DMS79 treated with DMSO at 0.1 percent for 48 hours (cell line): ENCODE measurements at places on chromosomes 7 and 10.

DNA sequence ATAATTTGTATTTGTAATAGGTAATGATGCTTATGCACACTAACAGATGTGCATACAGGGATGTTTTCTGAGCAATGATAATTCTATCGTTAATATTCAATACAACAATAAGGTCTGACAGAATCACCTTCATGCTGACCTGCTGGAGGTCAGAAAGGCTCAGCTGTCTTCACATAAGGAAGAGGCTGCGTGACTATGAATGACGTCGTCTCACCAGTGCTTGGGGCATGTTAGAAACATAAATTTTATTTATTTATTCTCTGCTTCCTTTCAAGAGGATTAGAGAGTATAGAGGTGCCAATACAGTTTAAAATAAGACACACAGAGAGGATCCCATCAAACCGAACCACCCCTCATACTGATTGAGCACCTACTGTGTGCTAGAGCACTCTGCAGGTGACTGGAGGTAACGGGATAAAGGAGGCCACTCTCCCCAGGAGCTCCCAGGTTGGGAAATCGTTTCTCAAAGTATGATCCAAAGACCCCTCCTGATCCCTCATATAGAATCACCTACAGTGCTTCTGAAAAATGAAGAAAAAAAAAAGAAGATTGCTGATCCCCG is 265.6 kb upstream of the NPVF start:
- no peak for DNase-seq

GRCh38 chr10:4038000-4038399 is 253.0 kb upstream of the KLF6 start:
- no peak for DNase-seq

GRCh38 chr10:44911081-44911540 is at the start of gene TMEM72:
Gene TMEM72 (plus strand): TSS chr10:44911337. CDS start chr10:44911513, 176 bp downstream.
- DNase-seq, result no peak

- DNase-seq, result no peak
Observed at GRCh38 chr10:88465765-88466164, 117.4 kb downstream of the RNLS start.

GRCh38 chr7:152760854-152761748 is 1.5 kb downstream of the ACTR3B start:
- DNase-seq, result no peak

- no peak for DNase-seq
Observed at GRCh38 chr10:61860964-61861758, 40.3 kb upstream of the ARID5B start.

DNA sequence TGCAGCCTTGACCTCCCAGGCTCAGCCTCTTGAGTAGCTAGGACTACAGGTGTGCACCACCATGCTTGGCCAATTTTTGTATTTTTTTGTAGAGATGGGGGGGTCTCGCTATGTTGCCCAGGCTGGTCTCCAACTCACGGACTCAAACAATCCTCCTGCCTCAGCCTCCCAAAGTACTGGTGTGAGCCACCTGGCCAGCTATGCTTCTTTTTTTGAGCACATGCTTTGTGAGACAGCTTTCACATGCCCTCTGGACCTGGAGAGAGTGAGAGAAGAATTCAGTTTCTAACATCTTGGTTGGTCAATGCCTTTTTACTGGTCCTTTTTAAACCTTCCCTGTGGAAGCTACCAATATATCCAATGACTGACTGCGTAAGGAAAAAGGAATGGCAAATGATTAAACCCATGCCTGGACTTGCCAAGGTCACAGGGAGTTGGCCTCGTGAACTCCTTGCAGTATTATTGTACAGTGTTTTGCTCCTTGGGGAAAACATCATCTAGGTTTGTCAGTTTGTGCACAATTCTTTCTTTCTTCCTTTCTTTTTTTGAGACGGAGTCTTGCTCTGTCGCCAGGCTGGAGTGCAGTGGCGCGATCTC is 6.2 kb upstream of the FOXK1 start:
- no peak for DNase-seq

GRCh38 chr10:125004571-125005311 is 62.8 kb downstream of the ZRANB1 start:
- no peak for DNase-seq

DNA sequence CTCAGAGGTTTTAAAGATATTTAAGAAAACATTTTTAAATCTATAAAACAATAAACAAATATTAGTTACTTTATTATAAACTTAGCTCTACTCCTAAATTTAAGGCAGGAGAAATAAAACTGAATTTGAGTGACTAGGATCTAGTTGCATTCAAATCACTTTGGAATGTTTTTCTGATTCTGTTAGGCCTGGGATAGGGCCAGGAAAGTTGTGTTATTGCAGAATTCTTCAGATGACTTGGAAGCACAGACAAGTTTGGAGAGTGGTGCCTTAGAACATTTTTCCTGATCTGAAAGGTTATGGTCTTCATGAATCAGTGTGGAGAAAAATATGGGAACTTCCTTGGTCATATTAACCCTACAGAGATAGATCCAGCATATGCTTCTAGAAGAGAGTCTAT is 15.6 kb upstream of the SLC25A13 start:
- no peak for DNase-seq

GRCh38 chr7:127587663-127588018 is 570 bp upstream of the ARF5 start:
- no peak for DNase-seq

DNA sequence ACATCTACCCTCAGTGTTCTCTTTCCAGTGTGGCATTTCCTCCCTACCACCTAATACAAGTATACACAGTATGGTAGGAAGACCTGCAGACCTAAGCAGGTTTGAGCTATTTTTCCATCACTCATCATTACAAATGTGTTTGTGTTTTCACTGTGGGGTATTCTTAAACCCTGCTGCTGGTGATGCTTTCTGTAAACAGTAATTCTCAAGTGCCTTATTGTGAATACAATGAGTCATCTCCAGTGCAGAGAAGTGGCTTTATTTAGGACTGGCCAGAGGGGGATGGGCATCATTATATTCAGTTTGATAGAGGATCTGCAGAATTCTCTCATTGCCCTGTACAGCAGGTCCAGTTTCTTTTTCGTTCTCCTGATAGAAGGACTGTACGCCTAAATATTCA is 63.7 kb downstream of the GRM8 start:
- DNase-seq, result peak; percentile 81

- DNase-seq, result no peak
Observed at GRCh38 chr7:55452971-55453370, 87.8 kb downstream of the LANCL2 start.

DNA sequence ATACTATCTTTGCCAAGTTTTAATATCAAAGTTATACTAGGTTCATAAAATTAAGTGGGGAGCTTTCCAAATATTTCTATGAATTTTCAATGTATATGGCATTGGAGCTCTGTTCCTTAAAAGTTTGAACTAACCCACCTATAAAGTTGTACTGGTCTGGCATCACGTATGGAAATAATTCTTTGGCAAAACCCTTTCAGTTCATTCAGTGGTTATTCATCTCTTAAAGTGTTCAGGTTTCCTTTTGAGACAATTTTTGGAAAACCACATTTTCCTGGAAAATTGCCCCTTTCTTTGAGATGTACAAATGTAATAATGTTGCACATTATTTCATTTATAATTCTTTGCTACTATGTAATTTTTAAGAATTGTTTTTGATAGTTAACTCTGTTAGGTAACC is 62.5 kb upstream of the INPP5A start:
- no peak for DNase-seq

- no peak for DNase-seq
Observed at GRCh38 chr7:50826371-50827172, 43.9 kb upstream of the GRB10 start.

DNA sequence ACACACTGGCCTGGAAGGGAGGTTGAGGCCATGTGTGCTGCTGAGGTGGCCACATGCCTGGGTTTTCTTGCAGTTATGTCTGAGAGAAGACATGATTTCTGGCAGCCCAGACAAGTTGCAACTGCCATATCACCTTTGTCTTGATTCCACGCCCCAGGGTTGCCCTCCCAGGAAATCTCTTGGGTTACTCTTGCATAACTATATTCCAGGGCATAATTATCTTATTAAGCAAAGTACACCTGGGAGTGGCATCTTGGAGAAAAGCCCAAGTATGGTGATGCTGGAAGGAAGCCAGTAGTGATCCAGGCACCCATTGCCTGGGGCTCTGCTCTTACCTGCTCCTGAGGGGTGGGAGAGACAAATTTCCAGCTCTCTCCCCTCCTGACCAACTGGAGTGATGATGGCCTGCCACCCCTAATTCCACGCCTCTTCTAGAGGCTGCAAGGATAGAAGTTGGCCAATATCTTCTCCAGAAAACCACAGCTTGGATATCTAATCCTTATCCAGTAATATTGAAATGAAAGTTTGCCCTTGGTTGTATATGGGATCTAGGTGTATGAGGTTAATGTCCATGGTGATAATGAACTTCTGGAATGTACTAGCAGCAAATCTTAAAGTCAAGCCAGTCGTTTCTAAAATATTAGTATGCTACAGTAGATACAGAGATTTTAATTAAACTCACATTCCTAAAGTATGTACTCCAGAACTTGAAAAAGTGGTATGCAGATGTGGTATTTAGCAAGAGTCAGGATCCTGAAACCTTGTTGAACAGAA is 5.0 kb downstream of the AKR1B10 start:
- DNase-seq, result peak; percentile 44

- DNase-seq, result no peak
Observed at GRCh38 chr7:26858735-26859134, 5.7 kb downstream of the SKAP2 start.

- no peak for DNase-seq
Observed at GRCh38 chr7:153638821-153639435, 413.3 kb upstream of the DPP6 start.
